ENCODE measurements at places on chromosomes 16 and 17.

DNA sequence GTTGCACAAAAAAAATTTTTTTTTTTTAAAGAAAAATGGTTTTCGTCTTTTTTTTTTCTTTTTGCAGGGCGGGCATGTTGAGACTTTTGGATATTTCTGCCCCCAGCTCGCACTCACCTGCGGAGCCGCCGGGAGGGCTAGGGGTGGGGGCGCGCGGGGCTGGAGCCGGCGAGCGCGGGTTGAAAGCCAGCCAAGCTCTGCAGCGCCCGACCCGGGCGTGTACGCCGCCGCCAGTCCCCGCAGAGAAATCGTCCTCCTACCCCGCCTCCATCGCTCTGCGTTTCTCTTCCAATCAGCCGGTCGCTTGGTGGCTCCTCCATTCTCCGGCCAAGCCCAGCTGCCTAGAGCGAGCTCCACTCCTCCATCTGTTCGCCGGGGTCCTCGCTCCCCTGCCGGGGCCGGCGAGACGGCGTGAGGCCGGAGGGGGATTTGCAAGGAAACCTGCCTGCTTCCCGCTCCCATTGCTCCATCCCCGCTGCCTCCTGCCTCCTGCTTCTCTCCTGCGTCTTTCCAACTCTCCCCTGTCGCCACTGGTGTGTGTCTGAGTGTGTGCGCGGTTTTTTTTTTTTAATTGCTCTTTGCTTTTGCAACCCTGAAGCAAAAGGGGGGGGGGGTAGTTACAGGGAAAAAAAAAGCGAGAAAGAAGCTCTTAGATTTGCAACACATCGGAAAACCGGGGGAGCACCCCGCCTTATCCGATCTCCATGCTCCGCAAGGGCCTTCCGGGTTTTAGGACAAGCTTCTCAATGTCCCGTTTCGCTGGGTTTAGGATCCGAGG is 1.8 kb upstream of the UBTF start:
- H3K27ac ChIP-seq, result peak overlapping the region; percentile 89
- peak overlapping the region; percentile 86 for H3K4me3 ChIP-seq
- H3K36me3 ChIP-seq, result peaks cover 23% of the 10 kb centered on the region
- peaks cover 9% of the 10 kb centered on the region for H3K4me1 ChIP-seq

- H3K27me3 ChIP-seq, result peaks cover 2% of the 10 kb centered on the region
- H3K4me1 ChIP-seq, result no peaks in the 10 kb centered on the region
- no peak overlapping the region for H3K4me3 ChIP-seq
- DNase-seq, result no peak
- H3K27ac ChIP-seq, result no peak overlapping the region
Observed at GRCh38 chr17:66002063-66002585, 189.8 kb downstream of the CEP112 start.

DNA sequence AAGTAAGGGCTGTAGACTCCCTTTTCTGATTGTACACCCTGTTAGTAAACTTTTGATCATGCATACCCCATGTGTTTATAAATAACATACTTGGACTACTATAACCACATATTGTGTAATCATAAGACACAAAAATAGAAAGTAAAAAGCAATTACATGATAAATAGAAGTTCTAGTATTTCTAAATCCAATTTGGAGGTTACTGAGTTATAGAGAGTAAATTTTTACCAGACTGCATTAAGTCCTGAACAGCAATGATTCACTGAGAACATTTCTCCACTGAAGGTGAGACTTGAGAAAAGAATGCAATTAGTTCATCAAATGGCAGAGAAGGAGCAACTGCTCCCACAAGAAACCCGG is 7.7 kb upstream of the TBKBP1 start:
- peaks cover 23% of the 10 kb centered on the region for H3K4me1 ChIP-seq
- peaks cover 49% of the 10 kb centered on the region for H3K36me3 ChIP-seq
- no peak overlapping the region for H3K4me3 ChIP-seq

DNA sequence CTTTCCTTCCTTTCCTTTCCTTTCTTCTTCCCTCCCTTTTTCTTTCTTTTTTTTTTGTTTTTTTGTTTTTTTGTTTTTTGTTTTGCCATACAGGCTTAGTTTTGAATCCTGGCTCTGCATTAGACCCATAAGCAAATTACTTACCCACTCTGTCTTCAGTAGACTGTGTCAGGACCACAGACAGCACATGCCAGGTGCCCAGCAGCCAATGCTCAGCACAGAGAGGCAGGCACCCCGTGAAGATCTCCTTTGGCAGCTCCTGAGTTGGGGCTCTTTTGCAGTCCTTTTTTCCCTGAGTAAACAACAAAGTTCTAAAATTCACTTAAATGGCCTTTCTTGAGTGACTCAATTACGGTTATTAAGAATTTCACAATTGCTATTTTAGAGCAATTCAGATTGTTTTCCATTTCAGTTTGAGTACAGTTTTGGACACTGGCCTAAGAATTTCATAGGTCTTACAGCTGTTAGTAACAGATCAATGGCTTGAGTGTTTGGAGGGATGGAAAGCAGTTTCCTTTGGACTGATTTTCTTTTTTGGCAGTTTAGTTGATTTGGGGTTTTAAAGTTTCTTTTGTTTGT is 26.2 kb upstream of the SLC5A11 start:
- H3K27ac ChIP-seq, result peak overlapping the region; percentile 40
- no peak overlapping the region for H3K4me3 ChIP-seq
- no peaks in the 10 kb centered on the region for H3K4me1 ChIP-seq
- H3K27me3 ChIP-seq, result no peaks in the 10 kb centered on the region
- peaks cover 38% of the 10 kb centered on the region for H3K36me3 ChIP-seq
- no peak for DNase-seq

GRCh38 chr16:11030990-11031510 is 86.7 kb downstream of the CLEC16A start:
- no peak overlapping the region for H3K27ac ChIP-seq
- peaks cover 3% of the 10 kb centered on the region for H3K4me1 ChIP-seq
- H3K4me3 ChIP-seq, result no peak overlapping the region

DNA sequence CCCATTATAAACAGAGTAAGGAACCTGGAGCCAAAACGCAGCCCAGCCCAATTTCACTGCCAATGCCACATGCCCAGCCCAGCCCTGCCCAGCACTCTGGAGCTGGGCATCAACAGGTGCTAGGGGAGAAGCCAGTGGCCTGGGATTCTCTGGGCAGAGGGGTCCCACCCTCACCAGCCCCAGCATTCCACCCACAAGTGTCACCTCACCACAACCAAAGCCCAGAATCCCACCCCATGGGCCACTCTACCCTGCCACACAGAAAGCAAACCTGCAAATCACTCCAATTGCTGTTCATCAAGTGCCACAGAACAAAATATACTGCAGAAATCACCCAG is 102.5 kb upstream of the CDH5 start:
- H3K4me1 ChIP-seq, result peaks cover 4% of the 10 kb centered on the region
- no peak overlapping the region for H3K27ac ChIP-seq
- H3K27me3 ChIP-seq, result peaks cover 10% of the 10 kb centered on the region
- no peak overlapping the region for H3K4me3 ChIP-seq
- no peaks in the 10 kb centered on the region for H3K36me3 ChIP-seq

Data from activated CD8-positive, alpha-beta T cell treated with anti-CD3 and anti-CD28 coated beads for 36 hours (primary cell).